ENCODE measurements at places on chromosomes 4 and X.

DNA sequence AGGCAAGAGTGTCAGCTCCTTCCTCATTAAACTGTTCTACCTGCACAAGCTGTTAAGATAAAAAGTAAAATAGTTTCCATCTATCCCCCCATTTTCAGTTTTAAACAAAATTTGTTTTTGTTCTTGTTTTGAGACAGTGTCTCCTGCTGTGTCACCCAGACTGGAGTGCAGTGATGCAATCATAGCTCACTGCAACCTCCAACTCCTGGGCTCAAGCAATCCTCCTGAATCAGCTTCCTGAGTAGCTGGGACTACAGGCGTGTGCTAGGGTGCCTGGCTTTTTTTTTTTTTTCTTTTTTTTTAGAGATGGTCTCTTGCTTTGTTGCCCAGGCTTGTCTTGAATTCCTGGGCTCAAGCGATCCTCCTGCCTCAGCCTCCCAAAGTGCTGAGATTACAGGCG lies 105.4 kb downstream of the HS6ST2 start:
- no peak for DNase-seq

DNA sequence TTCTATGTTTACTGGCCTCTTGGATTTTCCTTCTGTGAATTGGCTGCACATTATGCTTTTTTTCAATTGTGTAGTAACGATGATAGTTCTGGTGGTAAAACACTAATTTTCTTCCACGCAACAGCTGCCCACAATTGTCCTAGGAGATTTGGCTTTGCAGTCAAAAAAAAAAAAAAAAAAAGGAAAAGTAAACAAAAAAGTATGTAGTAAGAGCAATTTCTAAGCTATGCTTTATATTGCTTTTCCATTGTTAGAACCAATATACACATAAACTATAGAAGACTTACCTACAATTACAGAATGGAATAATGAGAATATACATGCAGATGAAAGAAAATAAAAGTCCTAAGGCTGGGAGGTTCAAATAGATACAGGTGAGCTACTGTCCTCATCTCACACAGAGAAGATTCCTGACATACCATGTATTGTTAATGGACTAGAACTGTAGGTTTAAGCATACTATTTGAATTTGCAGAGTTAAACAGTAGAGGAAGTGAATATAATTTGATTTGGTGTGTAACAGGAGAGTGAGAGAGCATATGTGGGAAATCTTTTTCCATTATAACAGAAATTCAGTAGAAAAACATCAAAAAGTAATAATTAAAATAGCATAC lies 976.2 kb downstream of the RAB28 start:
- no peak for DNase-seq

GRCh38 chrX:129996120-129996519 lies 13.7 kb downstream of the BCORL1 start:
- DNase-seq: no peak

- DNase-seq: no peak
Observed at GRCh38 chrX:148723551-148723950, 223.1 kb downstream of the AFF2 start.

DNA sequence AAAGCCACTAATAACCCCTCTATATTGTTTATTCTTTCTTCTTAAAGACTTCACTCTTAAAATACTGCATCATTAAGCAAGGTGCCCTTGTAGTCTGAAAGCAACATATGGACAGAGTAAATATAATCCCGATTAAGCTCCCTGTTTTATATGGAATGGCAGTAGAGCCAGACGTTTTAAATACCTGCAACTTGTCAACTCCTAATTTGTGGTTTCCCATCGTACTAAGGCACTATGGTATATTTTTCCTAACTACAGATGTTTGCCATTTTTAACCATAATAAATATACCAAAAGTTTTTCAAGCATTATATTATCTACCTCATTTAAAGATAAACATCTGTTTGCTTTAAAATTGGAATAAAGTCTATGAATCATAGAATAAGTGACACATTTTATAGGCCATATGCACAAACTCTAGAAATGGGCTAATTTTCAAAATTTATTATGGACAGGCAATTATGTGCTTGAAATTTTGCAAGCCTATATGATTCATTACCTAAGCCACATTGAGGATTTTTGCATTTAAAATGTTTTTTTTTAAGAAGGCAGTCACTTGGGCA lies 194.6 kb downstream of the FRMPD4 start:
- no peak for DNase-seq

DNA sequence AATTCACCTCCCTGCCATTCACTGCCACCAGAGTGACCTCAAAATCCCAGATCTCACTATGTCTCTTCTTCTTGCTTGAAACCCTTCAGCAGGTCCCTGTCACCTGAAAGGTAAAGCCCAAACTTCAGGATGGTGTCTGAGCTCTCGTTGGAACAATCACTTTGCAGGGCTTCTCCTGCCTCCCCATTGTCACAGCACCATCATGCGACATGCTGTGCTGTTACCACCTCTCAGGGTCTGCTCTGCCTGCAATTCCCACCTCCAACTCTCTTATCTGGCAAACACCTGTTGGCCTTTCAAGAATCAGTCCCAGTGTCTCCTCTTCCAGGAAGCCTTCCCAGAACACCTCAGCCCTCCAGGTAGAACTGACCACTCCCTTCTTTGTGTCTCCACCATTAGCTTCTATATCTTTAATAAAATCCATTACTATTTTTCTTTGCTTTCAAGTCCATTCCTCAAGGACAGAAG lies 46.2 kb downstream of the SEL1L3 start:
- no peak for DNase-seq

DNA sequence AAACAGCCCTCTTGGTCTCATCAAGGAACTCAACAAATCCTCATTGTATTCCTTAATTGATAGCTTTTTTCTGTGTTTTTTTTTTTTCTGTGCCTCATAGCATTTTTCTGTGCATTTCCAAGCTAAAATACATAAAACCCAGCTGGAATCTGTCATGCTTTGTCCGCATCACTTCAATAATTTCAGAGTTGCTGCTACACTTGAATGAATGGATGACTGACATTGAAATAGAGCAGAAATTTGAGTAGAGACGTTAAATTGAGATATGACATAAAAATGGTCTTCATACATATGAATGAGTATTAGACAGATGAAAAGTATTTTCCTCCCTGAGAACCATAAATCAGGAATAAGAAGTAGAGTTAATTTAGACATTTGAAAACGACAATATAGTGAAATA lies 593.2 kb downstream of the TMA16 start:
- DNase-seq: no peak

GRCh38 chrX:26373829-26374228 lies 157.9 kb downstream of the MAGEB5 start:
- no peak for DNase-seq

DNA sequence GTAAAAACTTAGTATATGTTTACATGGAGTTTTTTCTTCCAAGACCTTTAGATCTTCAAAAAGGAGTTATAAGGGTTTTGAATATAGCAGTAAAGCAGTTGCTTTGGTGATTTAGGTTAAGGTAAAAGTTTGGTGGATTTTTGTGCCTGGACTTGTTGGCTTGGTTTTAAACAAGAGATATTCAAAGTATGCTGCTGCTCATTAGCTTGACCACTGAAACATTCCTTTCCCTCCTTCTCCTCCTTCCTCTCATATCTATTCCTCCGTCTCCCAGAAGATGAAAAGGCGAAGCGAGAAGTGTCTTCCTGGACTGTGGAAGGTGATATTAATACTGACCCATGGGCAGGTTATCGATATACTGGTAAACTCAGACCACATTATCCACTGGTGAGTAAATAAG lies 38.4 kb downstream of the METAP1 start:
- no peak for DNase-seq

DNA sequence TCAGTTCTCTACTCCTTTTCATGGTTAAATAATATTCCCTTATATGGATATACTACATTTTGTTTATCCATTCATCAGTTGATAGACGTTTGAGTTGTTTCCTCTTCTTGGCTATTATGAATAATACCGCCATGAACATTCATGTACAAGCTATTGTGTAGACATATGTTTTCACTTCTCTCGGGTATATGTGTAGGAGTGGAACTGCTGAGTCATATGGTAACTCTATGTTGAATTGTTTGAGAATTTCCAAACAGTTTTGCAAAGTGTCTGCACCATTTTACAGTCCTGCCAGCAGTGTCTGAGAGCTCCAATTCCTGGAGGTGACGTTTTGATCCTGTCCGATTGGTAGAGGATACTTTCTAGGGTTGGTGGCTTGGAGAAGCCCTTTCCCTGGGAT lies 23.6 kb downstream of the PLAC1 start:
- no peak for DNase-seq

GRCh38 chrX:138191998-138192397 lies 519.5 kb downstream of the FGF13 start:
- no peak for DNase-seq

DNA sequence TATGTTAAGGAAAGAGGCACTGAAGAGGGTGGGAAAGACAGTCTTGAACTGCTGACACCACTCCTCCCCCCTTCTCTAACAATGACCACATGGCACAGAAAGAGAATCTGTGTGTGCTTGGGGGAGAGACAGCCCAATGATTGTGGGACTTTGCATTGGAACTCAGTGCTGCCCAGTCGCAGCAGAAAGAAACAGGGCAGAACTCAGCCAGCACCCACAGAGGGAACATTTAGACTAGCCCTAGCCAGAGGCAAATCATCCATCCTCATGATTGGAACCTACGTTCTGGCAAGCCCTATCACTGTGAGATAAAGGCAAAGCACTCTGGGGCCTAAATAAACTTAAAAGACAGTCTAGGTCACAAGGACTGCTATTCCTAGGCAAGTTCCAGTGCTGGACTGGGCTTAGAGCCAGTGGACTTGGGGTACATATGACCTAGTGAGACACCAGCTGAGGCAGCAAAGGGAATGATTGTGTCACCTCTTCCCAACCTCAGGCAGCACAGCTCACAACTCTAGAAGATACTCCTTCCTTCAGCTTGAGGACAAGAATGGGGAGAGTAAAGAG lies 132.8 kb upstream of the S100G start:
- DNase-seq: no peak

GRCh38 chrX:71252221-71252620 lies 1.7 kb downstream of the ZMYM3 start:
- DNase-seq: no peak

DNA sequence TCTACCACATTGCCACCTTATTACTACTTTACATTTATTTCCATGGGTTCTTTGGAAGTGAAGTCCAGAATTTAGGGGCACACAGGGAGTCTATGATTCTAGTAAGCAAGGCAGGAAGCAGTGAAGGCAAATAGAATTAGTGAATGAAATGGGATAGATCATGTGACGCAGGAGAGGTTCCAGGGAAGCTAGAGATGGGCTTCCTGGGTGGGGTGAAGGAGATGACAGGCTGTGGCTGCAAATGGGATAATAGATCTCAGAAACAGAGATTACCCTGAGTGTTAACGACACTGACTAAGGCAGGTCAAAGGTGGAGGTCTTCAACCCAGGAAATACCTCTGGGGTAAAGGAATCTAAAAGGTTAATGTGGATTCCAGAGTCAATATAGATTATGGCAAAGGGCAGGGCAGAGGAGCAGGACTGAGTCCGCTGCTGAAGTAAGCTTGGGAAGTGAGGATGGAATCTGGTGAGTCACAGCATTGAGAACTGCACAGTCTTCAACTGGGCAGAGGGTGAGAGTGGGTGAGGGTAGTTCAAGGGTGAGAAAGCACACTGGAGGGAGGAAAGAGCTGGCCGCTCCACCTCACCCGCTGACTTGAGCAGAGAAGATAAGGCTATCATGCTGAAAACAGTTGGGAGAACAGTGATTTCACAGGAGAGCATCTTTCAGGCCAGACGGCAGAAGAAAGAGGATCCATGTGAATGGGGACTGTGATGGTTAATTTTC lies 70.8 kb downstream of the ANXA3 start:
- no peak for DNase-seq

- DNase-seq: peak; percentile 30
Observed at GRCh38 chr4:39698424-39699009, 581 bp downstream of the UBE2K start.

DNA sequence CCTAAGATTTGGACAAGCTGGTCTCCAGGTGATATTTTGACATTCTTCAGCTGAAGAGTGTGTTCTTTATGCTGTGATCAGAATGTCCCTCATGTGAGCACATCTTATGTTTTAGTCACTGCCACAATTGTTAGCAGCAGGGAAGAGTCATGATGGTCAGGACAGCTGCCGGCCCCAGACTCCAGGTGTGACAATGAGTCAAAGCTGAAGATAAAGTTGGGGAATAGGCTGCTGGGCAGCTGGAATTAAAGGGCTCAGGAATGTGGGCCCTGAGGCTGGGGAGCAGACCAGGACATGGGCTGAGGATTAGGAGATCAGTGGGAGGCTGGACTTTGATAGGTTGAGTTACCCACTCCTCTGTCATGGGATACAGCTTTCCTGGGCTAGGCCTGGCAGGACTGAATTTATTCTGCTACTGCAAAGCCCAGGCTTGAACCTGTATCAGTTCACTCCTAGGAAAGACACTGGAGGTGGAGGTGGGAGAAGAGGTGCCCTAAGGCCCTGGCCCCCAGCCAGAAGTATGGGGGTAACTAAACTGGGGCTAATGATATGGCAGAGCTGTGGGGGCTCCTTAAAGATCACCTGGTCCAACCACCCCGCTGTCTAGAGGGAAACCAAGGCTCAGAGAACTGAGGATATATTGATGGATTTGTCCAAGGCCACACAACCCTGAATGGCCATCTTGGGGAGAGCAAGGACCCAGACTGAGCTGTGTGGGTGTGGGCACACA lies 119.5 kb downstream of the PJA1 start:
- DNase-seq: no peak

GRCh38 chrX:40514376-40514775 lies 66.4 kb upstream of the ATP6AP2 start:
- no peak for DNase-seq

DNA sequence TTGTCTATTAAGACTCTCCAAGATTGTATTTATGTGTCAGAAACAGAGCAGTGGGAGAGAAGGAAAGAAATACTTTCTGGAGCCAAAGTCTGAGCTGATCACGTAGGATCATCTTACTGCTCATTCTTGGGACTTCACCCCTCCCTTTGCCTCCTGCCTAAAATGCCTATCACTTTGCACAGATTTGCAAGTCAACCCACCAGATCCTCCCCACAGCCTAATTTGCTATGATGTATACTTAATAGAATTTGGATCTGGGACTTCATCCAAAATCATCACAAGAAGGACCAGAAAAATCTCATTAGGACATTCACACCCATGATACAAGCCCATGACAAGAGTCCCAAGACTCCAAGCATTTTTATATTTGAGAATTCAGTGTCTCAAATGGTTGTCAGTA lies 290.2 kb downstream of the FBXW7 start:
- DNase-seq: no peak

- DNase-seq: no peak
Observed at GRCh38 chr4:8332038-8332857, 62.7 kb downstream of the HTRA3 start.

- DNase-seq: peak; percentile 46
Observed at GRCh38 chr4:183876268-183876934, 28.7 kb upstream of the STOX2 start.

DNA sequence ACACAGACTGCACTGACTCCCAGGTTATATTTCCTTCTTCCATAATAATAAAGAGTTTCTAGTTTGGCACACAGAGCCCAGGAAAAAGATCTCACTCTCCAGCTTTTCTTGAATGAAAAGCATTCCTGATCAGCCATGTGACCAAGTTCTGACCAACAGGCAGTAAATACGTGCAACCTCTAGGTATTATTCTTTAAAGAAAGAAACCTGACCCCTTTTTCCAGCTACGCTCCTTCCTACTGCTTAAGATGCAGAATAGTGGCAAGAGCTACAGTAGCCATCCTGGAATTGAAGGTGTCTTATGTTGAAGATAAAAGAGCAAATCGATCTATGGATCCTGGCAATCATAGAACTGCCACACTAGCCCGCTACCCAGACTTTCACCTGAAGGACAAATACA lies 76.7 kb downstream of the LRBA start:
- DNase-seq: no peak

GRCh38 chr4:85478576-85478975 lies 3.6 kb downstream of the ARHGAP24 start:
- no peak for DNase-seq

GRCh38 chr4:75338352-75338880 lies 175.8 kb downstream of the RCHY1 start:
- no peak for DNase-seq
